ENCODE measurements at places on chromosomes 6 and 20. TPM values are rescaled to one million over a fixed set of nuclear protein-coding genes. Genes with fewer than 3 reads are reported as not detected.
A peak's percentile ranks its signal among the peaks of the same experiment; 100 is the strongest.

The SOBP gene
- 18.8 TPM for total RNA-seq

The RSPO3 gene
- total RNA-seq = 1.5 TPM

The VGLL2 gene
- not detected for total RNA-seq

DNA sequence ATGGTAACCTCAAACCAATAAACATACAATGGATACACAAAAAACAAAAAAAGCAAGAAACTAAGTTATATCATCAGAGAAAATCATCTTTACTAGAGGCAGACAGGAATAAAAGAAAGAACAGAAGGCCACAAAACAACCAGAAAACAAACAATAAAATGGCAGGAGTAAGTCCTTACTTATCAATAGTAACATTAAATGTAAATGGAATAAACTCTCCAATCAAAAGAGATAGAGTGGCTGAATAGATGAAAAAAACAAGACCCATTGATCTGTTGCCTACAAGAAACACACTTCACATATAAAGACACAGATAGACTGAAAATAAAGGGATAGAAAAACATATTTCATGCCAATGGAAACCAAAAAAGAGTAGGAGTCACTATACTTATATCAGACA lies 81.3 kb upstream of the GJE1 start:
- DNase-seq = no peak

GRCh38 chr6:140586426-140587061 lies 1212.1 kb upstream of the CITED2 start:
- DNase-seq = no peak

GRCh38 chr6:113995634-113996033 lies 24.7 kb upstream of the HDAC2 start:
- peak; percentile 26 for DNase-seq

GRCh38 chr6:11580686-11581405 lies 43.3 kb downstream of the TMEM170B start:
- no peak for DNase-seq

- no peak for DNase-seq
Observed at GRCh38 chr6:126123226-126123625, 136.9 kb downstream of the TRMT11 start.

GRCh38 chr6:136420853-136421252 lies 129.4 kb downstream of the MAP7 start:
- no peak for DNase-seq

- peak; percentile 38 for DNase-seq
Observed at GRCh38 chr20:25510202-25510601, 75.1 kb downstream of the NINL start.

DNA sequence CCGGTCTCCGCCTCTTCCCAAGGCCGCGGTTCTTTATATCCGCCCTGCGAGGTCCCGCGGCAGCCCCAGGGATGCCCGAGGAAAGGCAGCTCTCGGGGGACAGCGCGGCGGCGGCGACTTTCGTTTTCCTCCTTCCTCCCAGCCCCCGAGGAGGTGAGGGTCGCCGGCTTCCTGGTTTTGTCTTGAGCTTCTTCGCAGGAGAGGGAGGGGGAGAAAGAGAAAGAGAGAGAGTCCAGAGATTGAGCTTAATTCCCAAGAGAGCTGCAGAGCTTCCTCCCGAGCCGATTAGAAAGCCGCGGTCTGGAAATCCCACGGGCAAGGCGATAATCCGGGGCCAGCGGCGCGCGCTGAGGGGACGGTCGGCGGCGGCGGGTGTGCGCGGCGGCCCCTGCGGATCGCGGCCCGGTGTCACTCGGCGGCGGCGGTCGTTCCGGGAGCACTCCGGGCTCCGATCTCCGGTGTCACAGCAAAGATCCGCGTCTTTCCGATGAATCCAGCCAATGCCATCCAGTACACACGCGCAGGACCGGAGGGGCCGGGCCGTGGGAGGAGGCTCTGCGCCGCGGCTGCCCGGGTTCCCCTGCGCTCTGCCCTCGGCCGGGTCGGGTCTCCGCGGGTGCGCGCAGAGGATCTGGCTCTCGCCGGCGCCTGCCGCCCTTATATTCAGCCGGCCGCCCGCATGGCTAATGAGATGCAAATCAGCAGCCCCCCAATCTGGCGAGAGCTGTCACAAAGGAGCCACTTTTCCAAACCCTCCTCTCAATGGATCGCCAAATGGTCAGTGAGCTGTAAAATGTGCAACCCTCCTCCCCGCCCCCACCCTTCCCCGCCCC lies at the start of gene DLL1:
Gene DLL1 (minus strand): TSS at position 783 of the 833 bp plus-strand sequence. CDS start 939 bp downstream, outside the sequence.
- DNase-seq = no peak

DNA sequence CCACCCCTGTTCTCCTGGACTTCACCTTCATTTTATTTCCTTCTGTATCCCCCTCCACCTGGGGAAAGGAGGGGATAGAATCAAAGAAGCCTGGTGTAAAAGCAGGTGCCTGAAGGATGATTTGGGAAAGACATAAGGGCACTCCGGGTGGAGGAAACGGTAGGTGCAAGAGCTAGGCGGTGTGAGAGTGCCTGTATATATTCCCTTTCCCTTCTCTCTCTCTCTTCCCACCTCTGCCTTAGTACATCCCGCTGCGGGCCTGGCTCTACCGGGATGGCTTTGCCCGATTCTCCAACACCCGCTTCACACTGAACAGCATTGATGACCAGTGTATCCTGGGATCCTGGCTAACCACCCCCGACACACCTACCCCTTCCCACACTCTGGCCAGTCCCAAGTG lies 26.2 kb downstream of the PDRG1 start:
- DNase-seq = no peak

DNA sequence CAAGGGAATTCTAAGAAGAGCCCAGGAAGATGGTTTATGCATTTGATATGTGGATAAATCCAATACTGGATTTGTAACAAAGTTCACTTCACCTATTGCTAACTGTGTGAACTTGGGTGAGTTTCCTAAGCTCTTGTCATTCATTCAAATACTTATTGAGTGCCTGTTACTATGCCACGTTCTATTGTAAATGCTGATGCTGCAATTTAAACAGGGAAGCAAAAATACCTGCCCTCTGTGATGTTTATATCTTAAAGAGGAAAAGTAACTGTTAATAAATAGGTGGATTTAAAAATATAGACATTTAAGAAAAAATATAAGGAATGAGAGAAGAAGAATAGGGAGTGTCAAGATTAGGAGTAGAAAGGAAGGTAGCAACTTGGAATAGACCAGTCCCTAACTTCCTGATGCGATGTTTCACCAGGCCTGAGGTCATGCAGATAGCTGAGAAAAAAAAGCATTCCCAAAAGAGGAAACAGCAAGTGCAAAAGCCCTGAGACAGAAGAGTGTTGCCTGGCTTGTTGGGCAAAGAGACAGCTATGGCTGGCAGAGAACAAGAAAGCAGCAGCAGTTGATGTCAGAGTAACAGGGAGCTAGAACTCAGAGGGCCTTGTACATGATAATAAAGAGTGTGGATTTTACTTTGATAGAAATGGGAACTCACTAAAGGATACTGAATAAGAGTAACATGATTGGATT lies 54.3 kb upstream of the TCF21 start:
- DNase-seq = no peak
